DMS79 (cell line): ENCODE measurements at places on chromosomes 5 and 9.

GRCh38 chr5:177995691-177996595 is at the start of gene PROP1:
Gene PROP1, minus strand, starts transcription at chr5:177996242. Its CDS starts 309 bp downstream, at chr5:177995933.
- DNase-seq: no peak

GRCh38 chr9:84079994-84080393 is 99.4 kb downstream of the RMI1 start:
- DNase-seq: no peak

GRCh38 chr9:87383344-87384150 is 114.1 kb upstream of the DAPK1 start:
- DNase-seq: no peak

- no peak for DNase-seq
Observed at GRCh38 chr9:130986356-130986965, 22.5 kb upstream of the LAMC3 start.

DNA sequence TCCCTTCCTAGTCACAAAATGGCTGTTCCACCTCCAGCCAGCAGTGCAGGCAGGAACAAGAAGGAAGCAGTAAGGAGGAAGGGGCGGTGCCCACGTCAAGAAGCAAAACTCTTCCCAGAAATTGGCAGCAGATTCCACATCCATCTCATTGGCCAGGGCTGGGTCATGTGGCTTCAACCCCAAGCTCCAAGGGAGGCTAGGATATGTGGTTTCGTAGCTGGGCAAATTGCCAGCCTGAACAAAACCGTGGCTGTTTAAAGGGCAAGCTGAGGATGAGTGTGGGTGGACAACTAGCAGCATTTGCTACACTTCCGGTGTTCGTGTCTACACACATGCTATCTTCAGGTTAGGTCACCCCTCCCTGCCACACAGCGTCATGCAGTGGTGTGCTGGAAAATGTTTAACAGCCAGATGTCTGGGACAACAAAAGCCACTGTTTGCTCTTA is 92.1 kb upstream of the MAP1B start:
- DNase-seq: peak; percentile 52

- no peak for DNase-seq
Observed at GRCh38 chr9:108278341-108278740, 577.4 kb downstream of the ACTL7B start.

GRCh38 chr5:36489505-36489904 is 116.9 kb upstream of the SLC1A3 start:
- no peak for DNase-seq

DNA sequence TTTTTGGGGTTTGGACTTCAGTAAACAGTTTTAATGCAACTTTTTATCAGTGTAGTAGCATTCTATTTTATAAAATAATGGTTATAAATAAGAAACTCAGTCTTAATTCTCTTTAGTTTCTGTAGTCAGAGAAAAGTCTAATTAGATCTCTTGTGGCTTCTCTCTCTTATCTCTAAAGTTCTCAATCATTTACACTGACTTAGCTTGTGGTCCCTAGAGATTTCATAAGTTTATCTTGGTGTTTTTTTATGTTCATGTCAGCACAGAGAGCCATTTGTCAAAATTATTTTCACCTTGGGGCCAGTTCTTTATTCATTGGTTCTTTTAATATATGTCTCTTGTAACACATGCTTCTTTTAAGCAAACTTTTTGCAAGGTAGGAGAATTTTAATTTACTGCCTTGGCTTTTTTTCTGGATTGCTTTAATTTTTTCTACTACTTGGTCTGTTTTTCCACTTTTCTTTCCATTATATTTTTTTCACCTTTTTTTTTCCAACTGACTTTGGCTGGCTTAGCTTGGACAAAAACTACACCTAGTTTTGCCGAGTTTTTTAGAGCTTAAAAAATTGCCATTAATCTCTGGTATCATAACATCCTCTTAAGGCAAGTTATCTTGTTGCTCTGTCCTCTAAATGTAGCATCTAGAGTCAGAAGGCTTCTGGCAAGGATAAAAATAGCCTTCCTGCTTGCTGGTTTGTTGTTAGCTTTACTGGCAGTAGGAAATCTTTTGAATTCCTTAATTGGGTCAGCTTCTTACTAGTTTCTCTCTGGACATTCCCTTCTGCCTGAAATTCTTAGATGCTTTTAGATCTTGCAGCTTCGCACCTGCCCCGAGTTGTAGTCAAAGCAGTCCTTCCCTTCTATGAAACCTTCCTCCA is 35.3 kb downstream of the CPEB4 start:
- no peak for DNase-seq

- DNase-seq: no peak
Observed at GRCh38 chr5:91302305-91302704, 80.8 kb downstream of the ARRDC3 start.

DNA sequence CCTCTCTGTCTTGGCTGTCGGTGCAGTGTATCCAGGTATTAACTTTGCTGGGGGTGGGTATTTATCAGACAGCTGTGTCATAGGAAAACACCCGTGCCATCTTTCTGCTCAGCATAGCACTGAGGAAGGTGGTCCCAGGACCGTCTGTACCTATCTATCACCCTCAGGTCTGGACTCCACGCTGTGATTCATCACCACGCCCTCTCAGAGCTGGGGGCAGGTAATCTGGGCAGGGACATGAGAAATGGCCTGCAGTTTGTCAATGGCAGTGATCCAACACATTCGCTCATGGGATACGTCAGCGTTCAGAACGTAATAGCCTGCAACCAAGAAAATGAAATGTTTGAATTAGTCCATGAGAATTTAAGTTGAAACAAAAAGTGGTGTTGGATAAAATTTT is 151.6 kb upstream of the MAP1B start:
- DNase-seq: no peak

DNA sequence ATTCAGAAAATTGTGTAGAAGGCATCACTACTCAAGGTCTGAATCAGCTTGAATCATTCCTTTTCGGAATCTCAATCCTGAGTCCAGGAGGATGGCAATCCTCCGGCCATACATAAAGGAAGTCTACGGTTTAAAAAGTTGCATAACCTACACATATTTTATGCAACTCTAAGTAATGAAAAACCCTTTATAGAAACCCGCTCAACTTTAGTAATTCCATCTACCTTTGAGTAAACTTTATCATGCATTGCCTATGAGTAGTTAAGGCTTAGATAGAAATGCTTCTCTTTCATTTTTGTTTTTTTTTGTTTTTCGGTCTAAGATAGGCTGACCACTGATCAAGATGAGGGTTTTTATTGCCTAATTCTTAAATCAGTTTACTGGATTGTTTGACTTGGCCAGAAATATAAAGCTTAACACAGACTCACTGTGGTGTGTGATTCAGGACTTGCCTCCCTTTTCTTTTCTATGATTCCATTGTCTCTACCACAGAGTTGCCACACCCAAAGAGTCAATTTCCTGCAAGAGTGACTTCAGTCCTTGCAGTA is 85.0 kb downstream of the LURAP1L start:
- no peak for DNase-seq

DNA sequence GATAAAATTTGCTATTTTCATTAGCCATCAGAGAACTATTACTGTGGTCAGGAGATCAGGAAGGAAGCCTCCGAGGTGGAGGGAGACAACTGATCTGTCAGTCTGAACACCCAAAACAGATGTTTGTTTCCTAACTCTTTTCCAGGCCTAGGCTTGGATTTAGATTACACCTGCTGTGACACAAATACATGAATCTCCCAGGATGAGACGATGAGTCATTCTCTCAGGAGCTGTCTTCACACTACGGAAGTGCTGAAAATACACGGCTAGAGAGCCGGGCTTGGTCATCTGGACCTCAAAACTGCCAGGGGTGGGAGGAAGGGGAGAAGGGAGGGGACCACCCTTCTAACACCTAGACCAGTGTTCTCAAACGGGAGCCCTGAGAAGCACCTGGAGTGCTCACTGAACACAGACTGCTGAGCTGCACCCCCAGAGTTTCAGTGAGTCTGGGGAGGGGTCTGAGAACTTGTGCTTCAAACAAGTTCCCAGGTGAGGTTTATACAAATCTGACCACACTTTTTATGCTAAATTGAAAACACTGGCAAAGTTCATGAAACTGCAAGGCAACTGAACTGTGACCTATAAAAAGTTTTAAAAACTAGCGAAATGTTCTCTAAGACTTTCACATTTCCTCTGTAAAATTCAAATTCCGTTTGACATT is 80.3 kb upstream of the EQTN start:
- no peak for DNase-seq

- DNase-seq: no peak
Observed at GRCh38 chr5:6162175-6162574, 216.2 kb downstream of the MED10 start.

DNA sequence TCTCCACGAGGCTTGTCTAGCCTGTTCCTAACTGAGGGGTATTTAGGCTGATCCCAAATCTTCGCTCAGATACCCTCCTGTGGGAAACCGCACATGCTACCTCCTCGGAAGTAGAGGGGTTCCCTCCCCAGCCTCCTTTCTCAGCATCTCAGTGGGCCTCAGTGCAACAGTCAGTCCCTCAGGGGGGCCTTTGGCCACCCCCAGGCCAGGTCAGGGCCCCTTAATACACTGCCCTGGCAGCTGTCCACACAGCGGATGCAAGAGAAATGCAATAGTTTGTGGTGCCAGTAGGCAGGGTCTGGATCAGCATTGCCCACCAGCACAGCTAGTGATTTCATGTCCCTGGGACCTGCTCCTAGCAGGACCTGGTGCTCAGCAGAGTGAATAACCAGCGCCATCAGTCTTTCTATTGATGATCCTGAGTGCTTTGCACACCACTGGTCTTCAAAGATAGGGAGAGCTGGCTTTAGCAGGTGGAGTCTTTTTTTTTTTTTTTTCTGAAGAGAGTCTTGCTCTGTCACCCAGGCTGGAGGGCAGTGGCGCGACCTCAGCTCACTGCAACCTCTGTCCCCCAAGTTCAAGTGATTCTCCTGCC is 7.5 kb downstream of the PLPP7 start:
- DNase-seq: no peak

- DNase-seq: no peak
Observed at GRCh38 chr9:7178729-7179128, 421.0 kb downstream of the KDM4C start.

DNA sequence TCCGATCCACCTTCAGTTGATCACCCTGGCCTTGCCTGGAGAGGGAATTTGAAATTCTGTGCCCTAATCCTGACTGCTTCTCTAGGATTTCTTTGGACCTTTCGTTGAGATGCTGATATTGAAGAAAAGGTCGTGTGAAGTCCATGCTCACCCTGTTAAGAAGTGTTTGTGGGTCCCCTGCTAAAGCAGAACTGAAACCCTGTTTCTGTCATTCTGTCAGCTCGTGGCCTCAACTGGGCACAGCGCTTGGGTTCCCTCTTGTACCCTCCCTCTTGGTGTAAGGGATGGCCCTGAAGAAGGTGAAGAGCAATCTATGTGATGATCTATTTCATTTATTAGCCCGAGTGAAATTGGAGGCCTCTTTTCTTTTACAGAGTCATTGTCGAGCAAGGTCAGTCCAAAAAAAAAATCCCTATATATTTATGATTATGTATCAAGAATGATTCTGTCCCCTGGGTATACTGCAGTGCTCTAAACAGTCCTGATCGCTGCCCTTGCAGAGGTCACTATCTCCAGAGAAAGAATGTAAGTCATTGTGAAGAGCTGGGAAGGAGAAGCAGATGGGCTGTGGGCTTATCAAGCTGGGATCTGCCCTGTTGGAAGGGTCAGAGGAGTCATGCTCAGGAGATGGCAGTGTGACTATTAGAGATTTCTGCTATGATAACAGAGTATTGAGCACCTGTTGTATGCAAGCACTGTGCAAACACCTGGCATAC is 56.1 kb downstream of the WWC1 start:
- no peak for DNase-seq

- DNase-seq: no peak
Observed at GRCh38 chr5:114101153-114101552, 260.7 kb upstream of the KCNN2 start.

DNA sequence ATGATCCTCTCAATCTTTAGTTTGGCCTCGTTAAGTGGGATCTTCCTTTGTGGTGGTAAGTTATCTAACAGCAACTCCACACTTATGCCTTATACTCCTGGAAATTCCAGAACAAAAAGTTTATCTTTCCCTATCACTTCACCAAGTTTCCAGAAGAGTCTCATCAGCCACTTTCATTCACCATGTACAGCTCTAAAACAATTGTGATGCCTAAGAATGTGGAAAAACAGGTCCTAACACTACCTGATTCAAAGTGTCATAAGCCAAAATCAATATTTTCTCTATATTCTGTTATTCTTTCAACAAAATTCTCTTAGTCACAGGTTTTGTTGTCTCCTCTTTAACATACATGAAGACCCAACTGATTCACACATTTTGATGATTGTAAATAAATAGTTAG is 342.4 kb upstream of the TYRP1 start:
- DNase-seq: no peak

- DNase-seq: no peak
Observed at GRCh38 chr5:159106193-159106568, 6.5 kb upstream of the EBF1 start.

DNA sequence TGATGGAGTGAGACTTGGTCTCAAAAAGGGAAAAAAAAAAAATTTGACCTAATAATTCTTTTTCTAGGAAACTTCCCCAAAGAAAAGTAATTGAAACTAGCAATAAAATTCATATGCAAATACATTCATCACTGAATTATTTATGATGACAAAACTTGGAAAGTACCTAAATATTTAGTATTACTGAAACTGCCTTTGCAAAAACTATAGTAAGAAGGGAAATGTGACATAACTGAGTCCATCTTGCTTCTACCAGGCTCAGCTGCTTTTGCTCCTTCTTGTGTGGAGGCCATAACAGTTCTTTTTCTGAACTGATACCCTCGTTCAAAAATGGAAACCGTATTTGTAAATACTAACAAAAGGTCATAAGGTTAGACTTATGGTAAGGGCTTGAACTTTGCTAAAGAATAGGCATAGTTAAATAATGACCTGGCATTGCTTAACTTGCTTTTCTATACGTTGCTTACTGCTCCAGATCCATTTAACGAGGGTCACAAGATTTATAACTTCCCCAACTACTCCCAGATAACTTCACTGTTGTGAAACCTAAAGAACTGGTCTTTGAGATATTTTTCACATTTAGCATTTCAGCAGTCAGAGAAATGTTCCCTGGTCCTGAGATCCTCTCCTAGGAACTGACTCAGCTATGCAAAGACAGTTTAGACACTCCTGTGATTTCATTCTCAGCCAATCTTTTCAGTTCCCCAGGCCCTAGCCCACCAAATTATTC is 68.4 kb downstream of the CFAP95 start:
- DNase-seq: no peak

GRCh38 chr9:33446240-33446945 is 1.0 kb downstream of the AQP3 start:
- no peak for DNase-seq

DNA sequence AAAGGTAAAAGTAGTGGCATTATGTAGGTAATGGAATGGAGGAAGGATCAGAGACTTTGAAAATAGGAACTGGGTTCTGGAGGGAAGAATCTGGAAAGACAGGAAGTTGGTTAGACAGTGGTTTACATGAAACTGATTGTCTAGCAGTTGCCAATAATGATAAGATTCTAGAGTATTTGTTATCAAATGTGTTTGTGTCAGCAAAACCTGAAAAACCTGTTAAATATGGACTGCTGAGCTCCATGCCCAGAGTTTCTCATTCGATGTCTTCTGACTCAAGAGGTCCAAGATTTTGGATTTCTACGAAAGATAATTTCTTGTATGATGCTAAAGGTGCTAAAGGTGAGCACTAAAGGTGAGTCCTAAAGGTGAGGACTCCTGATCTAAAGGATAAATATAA is 515.0 kb upstream of the TUSC1 start:
- no peak for DNase-seq
